Stimulated activated CD4-positive, alpha-beta T cell treated with anti-CD3 and anti-CD28 coated beads, Interleukin-12 subunit alpha, Interleukin-12 subunit beta, amount 100 ng/mL, for 24 hours (primary cell): ENCODE measurements at places on chromosomes 16 and 17.
A peak's percentile ranks its signal among the peaks of the same experiment; 100 is the strongest.

- DNase-seq: no peak
Observed at GRCh38 chr16:23608194-23608593, 12.1 kb upstream of the NDUFAB1 start.

DNA sequence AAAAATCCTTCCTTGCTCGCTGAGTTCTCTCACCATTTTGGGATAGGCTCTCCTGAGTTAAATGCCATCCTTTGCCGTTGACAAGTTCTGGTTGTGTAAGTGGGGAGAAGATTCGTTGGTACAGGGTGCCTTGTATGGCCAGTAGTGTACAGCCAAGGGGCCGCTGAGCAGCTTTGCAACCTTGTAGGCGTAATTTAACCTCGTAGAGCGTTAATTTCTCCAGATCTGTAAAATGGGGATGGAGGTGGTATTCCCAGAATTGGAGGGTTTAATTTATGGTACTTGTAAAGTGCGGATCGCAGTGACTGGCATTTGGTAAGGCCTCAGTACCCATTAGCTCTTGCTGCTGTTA is 1.4 kb downstream of the ARSG start:
- DNase-seq: no peak

DNA sequence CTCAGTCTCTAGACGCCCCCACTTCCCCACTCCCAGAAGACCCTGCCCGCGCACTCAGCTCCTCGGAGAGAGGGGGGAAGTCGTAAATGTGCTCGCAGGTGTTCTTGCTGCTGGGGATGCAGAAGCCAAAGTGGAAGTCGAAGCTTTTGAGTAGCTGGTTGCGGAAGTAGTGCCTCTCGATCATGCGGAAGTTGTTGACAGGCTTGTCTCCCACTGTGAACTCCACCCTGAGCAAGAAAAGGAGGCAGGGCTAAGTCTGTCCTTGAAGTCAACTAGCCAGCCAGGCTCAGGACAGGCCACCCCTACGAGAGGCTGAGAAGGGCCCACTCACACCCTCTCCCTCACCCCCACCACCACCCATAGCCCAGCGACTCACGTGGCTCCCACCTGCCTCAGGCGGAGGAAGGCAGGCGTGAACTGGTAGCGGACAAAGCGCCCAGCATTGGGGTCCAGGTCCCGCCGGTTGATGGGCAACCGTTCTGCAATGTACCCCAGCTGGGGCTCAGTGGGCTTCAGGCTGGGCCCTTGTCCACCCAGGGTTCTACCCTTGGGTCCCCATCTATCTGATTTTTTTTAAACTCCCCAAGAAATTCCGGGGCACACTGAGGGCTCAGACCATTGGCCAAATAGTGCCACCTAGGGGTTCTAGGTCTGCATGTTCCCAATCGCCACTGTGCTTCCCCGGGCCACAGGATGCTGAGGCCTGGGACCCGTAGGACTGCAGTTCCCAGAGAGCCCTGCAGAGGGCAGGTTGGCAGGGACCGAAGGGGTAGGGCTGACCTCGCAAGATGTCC is 4.6 kb downstream of the UNC119 start:
- DNase-seq: peak; percentile 73

GRCh38 chr17:31510308-31511194 is 119.1 kb downstream of the RAB11FIP4 start:
- no peak for DNase-seq

GRCh38 chr17:73284906-73285602 is 23.4 kb upstream of the CPSF4L start:
- DNase-seq: no peak

- no peak for DNase-seq
Observed at GRCh38 chr16:68272507-68273209, 8.3 kb downstream of the SLC7A6 start.

- DNase-seq: no peak
Observed at GRCh38 chr17:61393550-61393903, 6.1 kb upstream of the TBX2 start.

DNA sequence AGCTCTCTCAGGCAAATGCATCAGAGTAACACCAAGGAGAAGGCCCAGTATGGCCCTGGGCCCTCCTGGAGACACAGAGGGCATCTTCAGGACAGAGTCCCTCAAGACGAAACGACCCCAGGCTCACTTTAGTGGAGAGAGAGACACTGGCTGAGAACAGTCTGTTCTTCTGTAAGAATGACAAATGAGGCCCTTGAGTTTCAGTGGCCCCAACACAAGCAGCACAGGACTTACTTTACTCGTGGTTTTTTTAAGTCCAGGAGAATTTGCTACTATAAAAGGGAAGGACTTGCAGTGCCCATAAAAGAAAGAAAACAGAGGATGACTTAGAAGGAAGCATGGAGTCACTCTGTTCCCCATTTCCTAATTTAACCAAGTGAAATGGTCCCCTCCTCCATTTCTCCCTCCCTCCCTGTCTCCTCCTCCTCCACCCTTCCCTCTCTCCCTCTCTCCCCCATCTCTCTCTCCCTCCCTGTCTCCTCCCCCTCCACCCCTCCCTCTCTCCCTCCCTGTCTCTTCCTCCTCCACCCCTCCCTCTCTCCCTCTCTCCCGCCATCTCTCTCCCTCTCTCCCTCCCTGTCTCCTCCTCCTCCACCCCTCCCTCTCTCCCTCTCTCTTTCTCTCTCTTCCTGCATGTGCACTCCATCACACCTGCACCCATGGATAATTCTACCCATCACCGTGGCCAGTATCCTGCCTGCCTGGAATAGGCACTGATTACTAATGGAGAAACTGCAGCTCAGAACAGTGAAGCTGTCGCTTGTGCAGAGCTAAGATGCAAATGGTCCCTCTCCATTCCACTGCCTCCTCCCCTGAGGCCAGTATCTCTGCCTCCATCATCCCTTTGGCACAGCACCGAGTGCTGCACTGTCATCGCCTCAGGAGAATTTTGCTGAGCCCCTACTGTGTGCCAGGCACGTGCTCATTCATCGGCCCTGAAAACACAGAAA is 47.3 kb upstream of the RBFOX3 start:
- DNase-seq: no peak

DNA sequence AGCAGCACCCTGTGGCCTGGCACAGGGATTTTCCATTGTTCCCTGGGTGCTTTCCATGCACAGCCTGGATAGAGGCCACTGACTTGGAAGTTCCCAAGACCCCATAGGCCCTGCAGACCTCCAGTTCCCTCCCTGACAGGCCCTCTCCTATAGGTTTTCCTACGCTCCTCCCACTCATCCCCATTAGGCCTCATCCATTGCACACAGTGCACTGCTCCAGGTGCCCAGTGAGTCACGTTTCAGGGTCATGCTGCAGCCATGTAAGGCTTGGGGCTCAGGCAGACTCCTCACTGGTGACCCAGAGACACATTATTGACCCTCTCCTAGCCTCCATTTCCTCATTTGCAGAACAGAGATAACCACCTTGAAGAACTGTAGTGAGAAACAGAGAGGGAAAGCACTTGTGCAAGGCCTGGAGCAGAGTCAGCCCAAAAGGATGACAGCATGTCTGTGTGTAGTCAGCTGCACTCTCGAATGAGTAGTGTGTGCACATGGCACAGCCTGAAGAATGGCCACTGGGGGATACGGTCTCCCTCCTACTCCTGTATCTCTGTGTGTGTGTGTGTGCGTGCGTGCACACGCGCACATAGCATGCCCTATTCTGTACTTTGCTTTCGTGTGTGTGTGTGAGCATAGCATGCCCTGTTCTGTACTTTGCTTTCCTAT is 26.8 kb downstream of the DRC3 start:
- no peak for DNase-seq
